ENCODE measurements at places on chromosomes 6 and 20. TPM values are rescaled to one million over a fixed set of nuclear protein-coding genes. Genes with fewer than 3 reads are reported as not detected.

DNA sequence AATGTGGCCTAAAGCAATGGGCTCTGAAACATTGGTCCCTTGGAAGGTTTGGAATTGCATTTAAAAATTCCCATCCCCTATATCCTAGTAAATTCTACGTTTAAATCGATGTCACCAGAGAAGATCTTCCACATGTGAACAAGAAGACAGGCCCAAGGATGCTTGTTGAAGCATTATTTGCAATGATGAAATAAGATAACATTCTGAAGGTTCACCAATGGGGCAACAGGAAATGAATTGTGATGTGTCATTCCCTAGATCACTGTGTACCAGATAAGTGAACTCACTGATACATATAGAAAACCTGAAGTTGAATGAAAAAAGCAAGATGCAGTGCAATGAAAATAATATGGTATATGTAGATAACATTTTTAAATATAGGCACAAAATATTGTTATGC is 464.3 kb upstream of the BTBD3 start:
- DNase-seq, result peak; percentile 90

The ZSWIM3 gene
- 3.7 TPM for total RNA-seq

- no peak for DNase-seq
Measured at GRCh38 chr6:30542915-30543314, 13.4 kb downstream of the GNL1 start.

- DNase-seq, result no peak
Measured at GRCh38 chr20:35116258-35116657, 23.7 kb upstream of the TRPC4AP start.

DNA sequence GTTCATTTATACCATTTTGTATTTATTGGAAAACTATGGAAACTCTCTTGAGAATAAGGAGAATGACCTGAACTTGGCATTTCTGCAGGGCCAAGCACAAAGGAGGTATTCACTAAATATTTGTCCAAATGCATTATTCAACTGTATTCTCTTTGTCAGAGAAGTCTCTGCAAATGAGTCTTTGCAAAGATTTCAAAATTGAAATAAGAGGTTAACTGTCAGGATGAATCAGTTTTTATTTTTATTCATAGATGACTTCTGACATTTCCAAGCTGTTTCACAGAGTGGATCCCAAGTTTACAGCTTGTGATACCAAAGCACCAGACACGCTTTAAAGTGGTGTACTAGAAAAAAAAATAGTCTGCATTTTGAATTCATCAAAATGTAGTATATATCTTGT is 131.6 kb downstream of the UTRN start:
- DNase-seq, result no peak

DNA sequence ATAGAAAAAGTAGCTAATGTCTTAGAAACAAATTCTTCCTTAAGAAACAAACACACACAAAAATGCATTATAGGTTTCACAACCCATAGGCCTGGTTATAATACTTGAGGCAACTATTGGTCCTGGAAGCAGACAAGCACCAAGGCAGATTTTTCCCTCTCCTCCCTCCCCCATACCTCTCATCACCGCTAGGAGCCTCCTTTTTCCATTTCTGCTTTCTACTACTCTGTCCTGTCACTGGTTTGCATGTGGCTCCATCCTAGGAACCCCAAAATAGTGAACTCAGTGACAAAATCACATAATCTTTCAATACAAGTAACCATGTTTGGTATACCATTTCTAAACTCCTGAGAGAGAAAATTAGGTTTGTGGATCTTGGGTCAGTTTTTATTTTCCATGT is 66.1 kb downstream of the HMGCLL1 start:
- DNase-seq, result no peak

GRCh38 chr20:44071526-44072111 is 115.4 kb downstream of the JPH2 start:
- no peak for DNase-seq

The MUCL3 gene
- under 0.01 TPM for total RNA-seq

The SLC22A16 gene
- total RNA-seq, result not detected

The FNDC11 gene
- 0.26 TPM for total RNA-seq

GRCh38 chr6:90082847-90083246 is 188.6 kb downstream of the GJA10 start:
- DNase-seq, result no peak

The CEP57L1 gene
- total RNA-seq, result 11.9 TPM

- no peak for DNase-seq
Measured at GRCh38 chr20:32980131-32980941, 23.9 kb downstream of the SUN5 start.

- DNase-seq, result peak; percentile 56
Measured at GRCh38 chr6:98094696-98095095, 739.7 kb upstream of the POU3F2 start.

The FAM184A gene
- 0.26 TPM for total RNA-seq

DNA sequence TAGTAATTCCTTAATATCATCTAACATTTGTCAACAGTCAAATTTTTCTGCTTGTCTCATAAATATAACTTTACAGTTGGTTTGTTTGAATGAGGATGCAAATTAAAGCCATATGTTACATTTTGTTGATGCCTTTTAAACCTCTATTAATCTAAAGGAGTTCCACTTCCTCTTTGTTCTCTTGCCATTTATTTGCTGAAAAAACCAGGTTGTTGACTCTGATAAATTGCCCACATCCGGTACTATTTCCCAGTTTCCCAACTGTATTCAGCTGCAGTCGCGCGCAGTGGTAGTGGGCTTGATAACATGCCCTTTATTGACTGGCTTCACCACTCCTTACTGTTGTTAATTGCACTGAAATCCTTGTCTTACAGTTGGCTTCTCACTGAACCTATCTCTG is 32.8 kb upstream of the SIRPB2 start:
- no peak for DNase-seq

The ZSCAN23 gene
- total RNA-seq, result 2.4 TPM

The MEI4 gene
- total RNA-seq, result not detected

The ZC2HC1B gene
- not detected for total RNA-seq

The GPX5 gene
- not detected for total RNA-seq

GRCh38 chr20:10453241-10453640 is 18.1 kb downstream of the SLX4IP start:
- no peak for DNase-seq
